MCF 10A (cell line): ENCODE measurements at places on chromosomes 7 and 10. TPM values are rescaled to one million over a fixed set of nuclear protein-coding genes. Genes with fewer than 3 reads are reported as not detected.

The SMO gene
- total RNA-seq = not detected in 2 replicates

The FFAR4 gene
- not detected in 2 replicates for total RNA-seq

DNA sequence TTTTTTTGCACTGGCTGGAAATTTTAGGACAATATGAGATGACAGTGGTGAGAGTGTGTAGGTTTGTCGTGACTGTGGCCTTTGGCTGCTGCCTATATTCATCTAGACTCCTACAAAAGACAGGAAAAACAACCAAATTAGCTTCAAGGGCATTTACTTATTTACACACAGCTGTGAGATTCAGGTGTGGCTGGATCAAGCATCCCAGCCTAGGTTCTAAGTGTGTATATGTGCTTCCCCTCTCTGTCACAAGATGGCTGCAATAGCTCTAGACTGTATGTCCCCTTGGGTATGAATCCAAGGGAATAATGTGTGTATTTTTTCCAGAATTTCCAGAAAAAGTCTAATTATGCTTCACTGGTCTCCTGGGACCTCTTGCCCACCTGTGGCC lies 25.5 kb upstream of the INPP5A start:
- DNase-seq = no peak
- no peak overlapping the region for H3K27ac ChIP-seq
- no peaks in the 10 kb centered on the region for H3K4me1 ChIP-seq
- no peaks in the 10 kb centered on the region for H3K36me3 ChIP-seq

- H3K36me3 ChIP-seq = no peaks in the 10 kb centered on the region
- no peak overlapping the region for H3K4me3 ChIP-seq
- no peak for DNase-seq
- no peaks in the 10 kb centered on the region for H3K4me1 ChIP-seq
These were observed 296.5 kb upstream of the STEAP1 start for GRCh38 chr7:89857767-89858166.

DNA sequence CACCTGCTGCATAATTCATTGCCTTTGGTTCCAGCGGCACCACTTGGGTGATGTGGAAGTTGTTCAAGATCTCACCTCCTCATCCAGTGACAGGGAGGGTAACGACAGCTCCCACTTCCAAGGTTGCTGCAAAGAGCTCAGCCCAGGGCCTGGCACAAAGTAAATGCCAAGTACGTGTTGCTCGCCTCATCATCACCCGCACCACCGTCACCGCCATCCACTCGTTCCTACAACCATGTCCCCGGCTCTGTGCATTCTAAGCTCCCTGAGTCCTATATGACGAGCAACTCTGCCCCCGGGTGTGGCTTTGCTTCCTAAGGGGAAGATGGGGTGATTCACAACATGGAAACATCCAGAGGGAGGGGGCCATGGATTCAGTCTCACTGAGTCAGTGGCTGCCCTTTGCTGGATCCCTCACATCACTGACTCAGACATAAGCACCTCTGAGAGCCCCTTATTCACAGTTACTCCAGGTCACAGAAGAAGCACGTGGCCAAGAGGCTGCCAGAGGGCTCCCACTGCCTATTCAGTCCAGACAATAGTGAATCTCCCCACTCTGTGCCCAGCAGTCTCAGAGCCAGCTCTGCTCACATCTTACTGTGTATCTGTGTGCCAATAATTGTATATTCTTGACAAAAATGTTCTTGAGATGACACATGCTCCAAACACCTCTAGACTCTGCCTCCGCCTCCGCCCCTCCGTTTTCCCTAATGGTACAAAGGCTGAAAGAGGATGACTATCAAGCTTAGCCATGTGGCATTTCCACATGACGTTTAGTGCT lies 159.1 kb downstream of the GFRA1 start:
- peaks cover 13% of the 10 kb centered on the region for H3K27me3 ChIP-seq
- peaks cover 5% of the 10 kb centered on the region for H3K36me3 ChIP-seq
- no peaks in the 10 kb centered on the region for H3K4me1 ChIP-seq
- no peak overlapping the region for H3K27ac ChIP-seq
- DNase-seq = peak; percentile 42

DNA sequence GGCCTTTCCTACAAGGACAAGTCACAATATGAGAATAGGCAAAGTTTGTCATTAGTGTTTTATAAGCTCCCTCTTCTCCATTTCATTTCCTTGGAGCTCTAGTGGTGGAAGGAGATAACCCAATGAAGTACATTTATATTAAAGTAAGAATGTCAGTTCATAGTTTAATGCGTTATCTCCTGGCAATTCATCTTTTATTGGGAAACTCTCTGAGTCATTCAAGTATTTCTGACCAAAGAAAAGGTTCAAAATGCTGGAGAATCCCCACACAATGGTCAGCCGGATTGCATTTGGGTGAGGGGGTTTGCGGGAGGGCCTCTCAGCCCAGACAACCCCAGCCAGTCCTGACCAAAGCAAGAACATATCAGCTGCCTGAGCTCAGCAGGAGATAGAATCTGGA lies 321.5 kb upstream of the NRP1 start:
- no peak for DNase-seq
- no peak overlapping the region for H3K4me3 ChIP-seq
- no peak overlapping the region for H3K27ac ChIP-seq
- H3K27me3 ChIP-seq = no peaks in the 10 kb centered on the region
- no peaks in the 10 kb centered on the region for H3K36me3 ChIP-seq

DNA sequence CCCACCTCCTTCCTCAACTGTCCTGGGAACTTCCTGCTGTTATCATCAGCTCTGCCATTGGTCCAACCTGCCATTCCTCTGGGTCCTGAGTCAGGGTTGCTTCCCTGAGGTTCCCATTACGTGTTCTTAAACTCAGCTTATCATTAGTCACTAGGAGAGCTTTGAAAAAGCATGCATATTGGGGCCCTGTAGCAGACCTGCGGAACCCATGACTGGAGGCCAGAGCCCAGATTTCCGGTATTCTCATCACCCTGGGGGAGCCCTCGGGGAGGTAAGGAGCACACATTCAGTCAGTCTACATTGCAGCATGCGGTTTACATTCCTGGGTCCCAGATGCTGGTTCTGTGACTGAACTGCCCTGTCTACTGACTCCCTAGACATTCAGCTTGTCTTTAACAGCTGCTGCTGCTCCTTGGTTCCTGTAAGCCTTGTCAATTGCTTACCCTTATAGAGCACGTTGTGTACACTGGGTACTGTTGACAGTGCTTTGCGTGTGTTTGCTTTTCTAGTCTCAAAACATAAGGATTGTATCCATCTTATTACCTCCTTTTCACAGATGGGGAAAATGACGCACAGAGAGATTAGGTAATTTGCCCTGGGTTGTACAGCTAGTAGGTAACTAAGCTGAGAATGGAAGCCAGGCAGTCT lies 12.8 kb downstream of the CDHR3 start:
- H3K4me3 ChIP-seq = no peak overlapping the region
- no peak overlapping the region for H3K27ac ChIP-seq
- no peaks in the 10 kb centered on the region for H3K36me3 ChIP-seq

- H3K27ac ChIP-seq = no peak overlapping the region
- peaks cover 6% of the 10 kb centered on the region for H3K4me1 ChIP-seq
- no peaks in the 10 kb centered on the region for H3K36me3 ChIP-seq
- no peak overlapping the region for H3K4me3 ChIP-seq
These were observed 97.8 kb upstream of the MPP7 start for GRCh38 chr10:28400681-28401080.

DNA sequence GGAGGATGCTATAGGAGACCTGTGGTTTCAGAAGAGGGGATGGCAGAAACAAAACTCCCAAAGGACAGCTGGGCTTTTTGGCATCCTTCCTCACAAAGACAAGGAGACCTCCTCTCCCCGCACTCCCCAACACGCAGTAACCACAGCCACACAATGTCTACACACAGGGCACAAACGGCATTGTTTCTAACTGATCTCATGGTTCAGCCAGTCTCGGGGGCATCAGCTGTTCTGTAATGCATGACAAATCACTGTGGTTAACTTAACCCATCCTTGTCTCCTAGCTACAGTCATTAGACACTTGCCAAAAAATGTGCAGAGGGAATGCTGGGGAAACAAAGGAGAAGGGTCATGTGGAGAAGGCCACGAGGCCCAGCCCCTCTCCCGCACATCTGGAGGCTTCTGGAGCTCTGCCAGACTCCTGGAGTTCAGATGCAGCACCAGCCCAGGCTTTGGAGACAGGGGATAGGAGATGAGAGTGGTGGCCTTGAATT lies 7.6 kb upstream of the ADAMTS14 start:
- H3K27me3 ChIP-seq = peaks cover 11% of the 10 kb centered on the region
- H3K36me3 ChIP-seq = peaks cover 6% of the 10 kb centered on the region
- no peak overlapping the region for H3K4me3 ChIP-seq
- peaks cover 20% of the 10 kb centered on the region for H3K4me1 ChIP-seq

GRCh38 chr7:102104245-102104644 lies 182.4 kb upstream of the SH2B2 start:
- H3K27ac ChIP-seq = no peak overlapping the region
- no peak for DNase-seq
- H3K4me1 ChIP-seq = peaks cover 6% of the 10 kb centered on the region
- H3K36me3 ChIP-seq = peaks cover 41% of the 10 kb centered on the region
- H3K4me3 ChIP-seq = no peak overlapping the region
- H3K27me3 ChIP-seq = no peaks in the 10 kb centered on the region

DNA sequence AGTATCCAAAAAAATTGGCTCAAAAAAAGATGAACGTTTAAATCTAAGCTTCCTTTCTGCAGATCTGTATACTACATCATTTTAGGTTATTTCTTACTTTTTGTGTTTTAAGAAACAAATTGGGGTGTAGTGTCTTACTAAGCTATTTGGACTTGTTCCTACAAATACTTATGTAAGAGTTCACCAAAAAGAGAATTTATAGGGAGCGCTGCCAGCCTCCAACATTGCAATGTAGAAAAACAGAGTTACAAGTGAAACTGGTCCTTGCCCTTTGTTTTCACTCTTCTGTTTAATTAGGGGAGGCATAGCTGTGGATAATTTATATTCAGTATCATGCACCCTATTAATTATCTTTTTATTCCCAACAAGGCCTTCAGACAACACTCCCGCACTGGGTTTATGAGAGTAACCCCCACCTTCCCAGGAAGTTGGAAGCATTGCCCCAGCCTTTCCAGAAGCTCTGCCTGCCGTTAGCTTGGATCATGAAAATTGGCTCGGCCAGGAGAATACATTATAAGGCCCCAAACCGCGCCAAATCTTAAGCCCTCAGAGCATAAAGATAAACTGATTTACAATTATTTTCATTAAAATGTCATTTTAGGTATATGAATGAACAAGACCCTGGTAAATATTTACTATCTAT lies 261.8 kb upstream of the KLF6 start:
- H3K27ac ChIP-seq = no peak overlapping the region
- no peaks in the 10 kb centered on the region for H3K4me1 ChIP-seq
- H3K36me3 ChIP-seq = no peaks in the 10 kb centered on the region
